CD4-positive, alpha-beta T cell treated with Interferon alpha-2 for 1 hour (primary cell): ENCODE measurements at places on chromosomes 6 and 20.

DNA sequence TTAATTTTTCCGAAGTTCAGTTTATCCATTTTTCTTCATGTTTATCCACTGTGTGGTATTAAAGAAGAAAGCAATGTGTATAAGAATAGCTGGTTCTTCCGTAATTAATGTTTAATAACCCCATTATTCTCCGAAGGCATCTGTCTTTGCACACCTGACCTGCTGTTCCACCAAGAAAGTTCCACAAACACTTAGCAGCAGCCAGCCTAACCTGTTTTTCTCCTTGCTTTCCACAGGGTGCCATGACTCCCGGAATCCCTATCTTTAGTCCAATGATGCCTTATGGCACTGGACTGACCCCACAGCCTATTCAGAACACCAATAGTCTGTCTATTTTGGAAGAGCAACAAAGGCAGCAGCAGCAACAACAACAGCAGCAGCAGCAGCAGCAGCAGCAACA, 7.4 kb downstream of the TBP start:
- DNase-seq, result no peak

DNA sequence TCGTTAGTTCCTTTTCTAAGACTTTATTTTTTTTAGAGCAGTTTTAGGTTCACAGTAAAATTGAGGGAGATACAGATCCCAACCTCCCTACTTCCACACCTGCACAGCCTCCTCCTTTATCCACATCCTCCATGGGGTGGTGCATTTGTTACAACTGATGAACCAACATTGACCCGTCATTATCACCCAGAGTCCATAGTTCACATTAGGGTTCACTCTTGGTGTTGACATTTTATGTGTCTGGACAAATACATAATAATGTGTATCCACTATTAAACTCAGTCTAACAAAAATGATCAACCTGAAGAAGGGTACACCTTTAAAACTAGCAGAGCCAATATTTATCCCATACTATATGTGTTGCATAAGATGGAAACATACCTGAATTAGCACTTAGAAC, 130.4 kb upstream of the CCDC28A start:
- no peak for DNase-seq

DNA sequence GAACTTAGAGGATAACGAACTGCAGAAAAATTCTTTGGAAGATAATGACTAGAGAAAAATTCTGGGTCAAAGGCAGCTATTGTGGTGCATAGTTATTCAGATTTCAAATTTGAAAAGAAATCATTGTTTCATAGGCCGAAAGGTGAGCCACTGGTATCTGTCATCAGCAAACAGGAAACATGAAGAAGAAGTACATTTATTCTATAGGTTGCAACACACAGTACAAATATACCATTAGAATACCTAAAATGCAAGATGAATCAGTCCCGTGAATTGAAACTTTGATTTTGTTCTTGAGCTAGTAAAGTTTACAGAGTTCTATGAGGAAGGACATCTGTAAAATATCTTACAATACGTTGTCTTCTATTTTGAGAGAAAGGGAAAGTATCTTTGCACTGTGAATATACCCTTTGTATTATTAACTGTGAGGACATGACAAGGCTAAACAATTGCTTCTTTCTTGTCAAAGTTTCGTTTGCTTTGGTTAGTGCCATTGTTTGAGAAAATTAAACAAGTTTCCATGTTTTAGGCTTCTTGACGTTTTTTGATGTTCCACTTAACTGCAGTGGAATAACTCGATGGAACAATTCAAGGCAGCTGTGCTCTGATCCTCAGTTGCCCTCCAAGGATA, 84.7 kb downstream of the HDGFL1 start:
- no peak for DNase-seq

DNA sequence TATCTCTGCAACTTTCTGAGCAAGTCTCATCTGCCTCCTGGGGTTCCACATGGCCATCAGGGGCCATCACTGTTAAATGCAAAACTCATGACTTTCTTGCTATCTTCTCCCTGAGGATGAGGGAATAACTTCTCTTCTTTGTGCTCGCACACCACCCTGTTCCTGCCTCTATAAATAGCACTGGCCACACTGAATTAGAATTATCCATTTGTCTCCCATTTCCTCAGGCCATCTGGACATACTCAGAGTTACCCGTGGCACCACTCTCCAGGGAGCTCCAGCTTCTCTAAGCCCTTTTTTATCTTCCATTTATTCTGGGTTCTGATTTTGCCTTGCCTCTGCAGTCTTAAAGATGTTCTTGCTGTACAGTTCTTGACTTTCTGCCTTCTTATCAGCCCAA, 72.8 kb upstream of the ECI2 start:
- DNase-seq, result no peak

GRCh38 chr20:17227669-17228623, 1.1 kb downstream of the PCSK2 start:
- no peak for DNase-seq

DNA sequence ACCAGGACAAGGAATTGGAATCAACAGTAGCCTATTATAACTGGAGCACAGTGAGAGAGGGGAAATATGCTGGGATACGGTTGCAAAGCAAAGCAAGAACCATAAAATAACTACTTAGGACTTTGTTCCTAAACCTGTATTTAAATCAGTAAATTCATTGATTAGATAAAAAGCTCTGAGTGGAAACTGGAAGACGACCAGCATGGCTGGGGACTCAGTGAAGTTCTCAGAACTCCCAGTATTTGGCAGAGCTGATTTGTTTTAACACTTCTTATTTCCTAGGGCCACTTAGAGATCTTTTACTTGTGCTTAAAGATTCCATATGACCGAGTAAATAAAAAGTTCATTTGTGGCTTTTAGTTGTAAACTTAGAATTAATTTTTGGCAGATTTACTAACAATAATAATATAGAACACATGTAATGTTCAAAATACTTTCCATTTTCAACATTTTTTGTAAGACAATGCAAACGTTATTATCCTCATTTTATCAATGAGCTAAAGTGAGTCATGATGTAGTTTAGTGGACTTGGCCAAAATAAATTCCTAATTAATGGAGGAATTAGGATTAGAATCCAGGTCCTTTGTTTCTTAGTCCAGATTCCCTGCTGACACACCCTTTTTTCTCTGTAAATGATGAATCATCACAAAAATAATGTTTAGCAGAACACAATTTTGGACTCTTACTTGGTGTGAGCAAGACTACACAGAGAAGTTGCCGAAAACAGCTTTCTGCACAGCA, 392.9 kb downstream of the GJA1 start:
- DNase-seq, result no peak

- no peak for DNase-seq
Measured at GRCh38 chr6:81088145-81088544, 664.3 kb downstream of the TENT5A start.

GRCh38 chr6:156510242-156510641, 266.9 kb upstream of the ARID1B start:
- DNase-seq, result no peak

DNA sequence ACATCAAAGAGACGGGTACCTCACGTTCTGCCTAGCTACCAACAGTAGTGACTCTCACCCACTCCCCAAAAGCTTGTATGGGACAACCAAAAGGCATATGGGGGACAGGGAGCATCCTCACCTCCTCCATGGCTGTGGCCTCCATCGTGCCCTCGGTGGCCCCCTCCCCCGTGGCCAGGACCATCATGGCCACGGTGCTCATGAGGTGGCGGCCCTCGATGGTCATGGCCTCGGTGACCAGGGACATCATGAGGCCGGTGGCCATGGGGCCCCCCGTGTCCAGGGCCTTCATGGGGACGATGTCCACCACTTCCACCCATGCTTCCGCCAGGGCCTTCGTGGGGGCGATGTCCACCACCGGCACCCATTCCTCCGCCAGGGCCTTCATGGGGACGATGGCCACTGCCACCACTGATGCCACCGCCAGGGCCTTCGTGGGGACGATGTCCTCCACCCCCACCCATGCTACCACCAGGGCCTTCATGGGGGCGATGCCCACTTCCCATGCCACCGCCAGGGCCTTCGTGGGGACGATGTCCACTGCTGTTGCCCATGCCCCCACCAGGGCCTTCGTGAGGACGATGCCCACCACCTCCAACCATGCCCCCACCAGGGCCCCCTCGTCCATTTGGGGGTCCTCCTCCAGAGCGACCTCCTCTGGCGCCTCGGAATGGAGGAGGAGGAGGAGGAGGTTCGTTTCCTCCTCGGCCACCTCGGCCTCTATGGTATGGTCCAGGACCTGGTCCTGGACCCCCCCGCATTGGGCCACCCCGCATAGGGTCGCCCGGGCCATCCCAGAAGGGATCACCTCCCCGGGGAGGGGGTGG, 15.0 kb downstream of the PPP1R10 start:
- DNase-seq, result no peak

DNA sequence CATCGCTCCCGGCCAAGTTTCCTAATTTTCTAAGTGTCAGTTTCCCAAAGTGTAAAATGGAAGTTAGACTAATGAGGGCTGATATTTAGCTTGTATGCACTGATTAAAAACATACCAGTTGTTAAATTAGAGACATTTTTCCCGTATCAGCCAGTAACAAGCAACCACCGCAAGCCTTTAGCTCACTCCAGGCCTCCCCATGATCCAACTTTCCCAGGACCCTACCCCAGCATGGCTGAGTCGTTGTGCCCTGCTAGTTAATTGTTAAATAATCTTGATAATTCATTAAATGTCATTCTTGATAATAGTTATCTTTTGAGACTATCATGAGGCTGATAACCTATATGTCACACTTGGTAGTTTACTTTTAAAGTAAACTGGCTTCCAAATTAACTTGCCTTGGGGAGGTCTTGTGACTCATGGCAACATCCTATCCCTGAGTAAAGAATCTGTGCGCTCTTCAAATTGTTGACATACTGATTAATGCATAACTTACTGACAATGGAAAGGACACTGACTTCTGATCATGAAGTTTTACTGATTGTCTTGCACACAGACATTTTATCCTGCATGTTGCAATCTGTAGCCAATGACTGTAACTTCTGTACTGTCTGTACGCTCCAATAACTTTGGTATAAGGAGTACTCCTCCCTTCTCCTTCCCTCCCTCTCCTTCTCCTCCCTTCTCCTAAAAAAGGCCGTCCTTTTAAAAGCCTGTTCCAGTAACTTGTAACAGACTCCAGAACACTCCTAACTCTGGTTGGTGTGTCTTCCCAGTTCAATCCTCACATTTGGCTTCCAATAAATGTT, 6.3 kb upstream of the GTF3C6 start:
- no peak for DNase-seq

GRCh38 chr6:166861961-166862286, 94.4 kb downstream of the RNASET2 start:
- no peak for DNase-seq
